ENCODE measurements at places on chromosomes 5 and 9.
A peak's percentile ranks its signal among the peaks of the same experiment; 100 is the strongest.

GRCh38 chr5:76445830-76446229 is 42.7 kb downstream of the IQGAP2 start:
- no peak for DNase-seq

DNA sequence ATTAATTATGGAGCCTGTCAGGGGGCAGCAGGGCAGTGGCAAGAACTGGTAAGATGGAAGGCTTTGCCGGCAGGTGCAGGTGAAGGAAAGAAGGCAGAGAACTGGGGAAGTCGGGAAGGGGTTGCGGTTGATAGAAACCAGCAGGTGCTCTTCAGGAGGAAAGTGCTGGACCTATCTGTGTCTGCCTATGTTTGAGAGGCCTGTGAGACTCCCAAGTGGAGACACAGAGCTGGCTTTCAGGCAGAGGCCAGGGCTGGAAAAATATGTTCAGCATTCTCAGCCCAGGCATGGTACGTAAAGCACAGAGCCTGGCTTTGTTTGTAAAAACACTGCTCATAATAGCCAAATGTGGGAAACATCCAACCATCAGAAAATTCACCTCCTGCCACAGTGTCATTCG is 69.5 kb downstream of the S1PR3 start:
- DNase-seq = no peak

- no peak for DNase-seq
These were observed 654 bp downstream of the ADAMTS2 start for GRCh38 chr5:179344431-179345182.

- no peak for DNase-seq
These were observed 164.4 kb downstream of the SEMA5A start for GRCh38 chr5:9381464-9381863.

DNA sequence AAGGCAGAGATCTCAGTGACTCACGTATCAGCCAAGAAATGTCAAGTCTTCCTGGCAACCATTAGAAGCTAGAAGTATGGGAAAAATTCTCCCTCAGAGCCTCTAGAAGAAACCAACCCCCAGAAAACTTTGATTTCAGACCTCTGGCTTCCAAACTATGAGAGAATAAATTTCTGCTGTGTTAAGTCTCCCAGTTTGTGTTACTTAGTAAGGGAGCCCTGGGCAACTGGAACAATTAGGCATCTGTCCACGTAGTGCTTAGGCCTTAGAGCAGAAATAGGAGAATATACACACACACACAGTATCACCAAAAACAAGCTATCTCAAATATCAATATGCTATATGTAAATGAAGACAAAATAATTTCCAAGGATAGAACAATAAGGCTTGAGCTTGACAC is 894.8 kb upstream of the CDH10 start:
- no peak for DNase-seq

DNA sequence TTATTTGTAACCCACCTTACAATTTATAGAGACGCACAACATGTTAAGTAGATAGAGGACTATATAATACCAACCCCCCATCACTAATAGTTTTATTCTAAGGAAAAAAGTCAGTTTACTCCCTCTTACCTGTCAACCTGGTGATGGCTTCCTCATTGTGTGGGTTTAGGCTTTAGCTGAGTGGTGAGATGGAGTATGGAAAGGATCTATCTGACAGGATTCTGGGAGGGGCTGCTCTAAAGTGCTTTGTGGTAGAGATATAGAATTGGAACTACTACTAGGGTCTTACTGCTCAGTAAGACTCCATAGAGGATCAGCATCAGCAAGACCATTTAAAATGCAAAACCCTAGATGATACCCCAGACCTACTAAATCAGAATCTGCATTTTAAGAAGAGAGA is 82.1 kb upstream of the IFNE start:
- no peak for DNase-seq

GRCh38 chr5:40171971-40172370 is 507.7 kb upstream of the PTGER4 start:
- no peak for DNase-seq

- DNase-seq = no peak
These were observed 289.4 kb downstream of the ADAMTS6 start for GRCh38 chr5:65192331-65192730.

- peak; percentile 50 for DNase-seq
These were observed 152.1 kb downstream of the FSTL4 start for GRCh38 chr5:133460172-133460758.

- DNase-seq = no peak
These were observed 48.9 kb downstream of the DYNC2I2 start for GRCh38 chr9:128607642-128608350.

- DNase-seq = no peak
These were observed 101.6 kb downstream of the FOXD1 start for GRCh38 chr5:73346878-73347408.

DNA sequence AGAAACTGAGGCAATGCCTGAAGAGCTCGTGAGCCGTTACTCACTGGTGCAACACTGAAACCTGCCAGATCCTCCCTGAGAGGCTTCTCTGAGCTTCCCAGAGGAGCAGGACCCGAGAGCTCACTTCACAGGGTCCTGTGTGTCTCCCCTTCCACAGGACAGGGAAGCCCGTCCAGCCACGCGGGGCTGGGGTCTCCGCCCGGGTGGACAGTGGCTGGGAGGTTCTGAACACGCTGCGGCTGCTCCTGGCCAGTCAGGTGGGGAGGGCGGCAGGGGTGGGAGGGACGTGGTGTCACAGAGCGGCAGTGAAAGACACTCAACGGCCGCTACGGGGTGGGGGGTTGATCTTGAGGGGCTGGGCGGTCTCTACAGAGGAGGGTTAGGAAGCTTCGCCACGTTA is 290 bp upstream of the ZDHHC11 start:
- peak; percentile 2 for DNase-seq

DNA sequence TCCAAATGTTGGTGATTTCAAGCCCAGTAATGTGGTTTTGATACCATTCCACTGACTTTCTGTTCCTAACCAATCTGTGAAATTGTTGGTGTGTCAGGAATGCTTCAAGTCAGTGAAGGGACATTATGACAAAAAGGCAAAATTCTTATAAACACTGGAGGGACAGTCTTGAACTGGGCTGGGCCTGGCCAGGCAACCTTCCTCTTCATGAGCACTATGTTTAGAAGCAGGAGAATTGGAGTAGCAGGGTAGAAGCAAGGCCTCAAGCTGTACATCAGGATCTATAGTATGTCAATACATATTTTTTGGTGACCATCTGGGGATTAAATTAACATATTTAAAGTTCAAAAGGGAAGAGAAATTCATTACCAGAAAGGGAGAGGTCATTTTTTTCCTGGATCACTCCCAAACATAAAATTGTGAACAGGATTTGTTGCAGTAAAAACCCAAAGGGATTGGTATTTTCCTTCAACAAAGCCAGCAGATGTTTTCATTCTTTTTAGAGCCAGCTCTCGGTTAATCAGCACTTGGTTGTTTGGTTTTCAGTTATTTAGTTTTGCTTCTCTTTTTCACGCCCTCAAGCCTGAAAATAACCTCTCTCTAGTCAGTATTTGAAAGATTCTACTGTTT is 77.9 kb upstream of the PIK3R1 start:
- no peak for DNase-seq

DNA sequence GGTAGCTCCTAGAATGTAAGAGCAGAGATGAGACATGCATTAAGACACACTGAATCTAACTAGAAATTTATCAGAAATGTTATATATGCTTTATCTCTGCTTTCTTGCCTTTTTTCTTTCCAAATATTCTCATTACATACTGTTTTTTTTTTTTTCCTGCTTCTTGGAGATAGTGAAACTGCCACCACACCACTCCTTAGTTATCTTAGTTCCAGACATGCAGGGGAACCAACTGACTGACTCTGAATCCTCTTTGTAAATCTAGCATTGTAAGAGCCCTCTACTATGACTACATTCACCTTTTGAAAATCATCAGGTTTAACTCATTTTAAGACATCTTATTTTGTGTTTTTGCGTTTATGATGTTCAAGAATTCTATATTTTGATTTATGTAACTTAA is 181.3 kb upstream of the ST8SIA4 start:
- DNase-seq = no peak

DNA sequence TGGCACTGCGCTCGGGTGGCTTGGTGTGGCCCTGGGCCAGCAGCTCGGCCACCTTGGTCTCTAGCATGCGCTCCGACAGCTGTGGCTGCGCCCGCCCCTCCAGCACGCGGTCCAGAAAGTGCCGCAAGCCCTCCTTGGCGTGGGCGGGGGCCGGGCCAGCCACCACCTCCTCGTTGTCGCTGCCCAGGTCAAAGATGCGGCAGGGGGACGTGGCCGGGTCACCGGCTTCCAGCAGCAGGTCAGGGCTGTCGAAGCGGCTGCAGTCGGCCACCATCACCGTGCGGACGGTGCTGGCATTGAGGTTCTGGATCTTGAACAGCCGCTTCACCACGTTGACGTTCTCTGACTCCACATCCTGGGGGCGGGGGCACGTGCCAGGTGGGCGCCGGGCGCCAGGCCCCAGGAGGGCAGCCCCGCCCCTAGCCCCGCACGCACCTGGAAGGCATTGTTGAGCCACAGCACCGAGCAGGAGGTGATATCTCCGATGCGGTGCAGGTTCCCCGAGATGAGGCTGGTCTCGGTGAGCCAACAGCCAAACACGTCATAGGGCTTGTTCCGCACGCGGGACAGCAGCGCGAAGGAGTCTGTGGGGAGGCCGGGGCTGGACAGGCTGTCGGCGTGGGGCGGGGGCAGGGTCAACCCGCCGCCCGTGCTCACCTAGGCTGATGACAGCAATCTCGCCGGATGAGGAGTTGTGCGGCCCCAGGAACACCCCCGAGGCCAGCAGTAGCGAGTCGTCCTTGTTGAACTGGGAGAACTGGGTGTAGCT is 2.2 kb downstream of the FBXW5 start:
- DNase-seq = no peak

GRCh38 chr5:136037001-136037705 is 8.4 kb downstream of the TGFBI start:
- no peak for DNase-seq

- peak; percentile 32 for DNase-seq
These were observed 4.1 kb downstream of the IRF1 start for GRCh38 chr5:132486318-132487094.

DNA sequence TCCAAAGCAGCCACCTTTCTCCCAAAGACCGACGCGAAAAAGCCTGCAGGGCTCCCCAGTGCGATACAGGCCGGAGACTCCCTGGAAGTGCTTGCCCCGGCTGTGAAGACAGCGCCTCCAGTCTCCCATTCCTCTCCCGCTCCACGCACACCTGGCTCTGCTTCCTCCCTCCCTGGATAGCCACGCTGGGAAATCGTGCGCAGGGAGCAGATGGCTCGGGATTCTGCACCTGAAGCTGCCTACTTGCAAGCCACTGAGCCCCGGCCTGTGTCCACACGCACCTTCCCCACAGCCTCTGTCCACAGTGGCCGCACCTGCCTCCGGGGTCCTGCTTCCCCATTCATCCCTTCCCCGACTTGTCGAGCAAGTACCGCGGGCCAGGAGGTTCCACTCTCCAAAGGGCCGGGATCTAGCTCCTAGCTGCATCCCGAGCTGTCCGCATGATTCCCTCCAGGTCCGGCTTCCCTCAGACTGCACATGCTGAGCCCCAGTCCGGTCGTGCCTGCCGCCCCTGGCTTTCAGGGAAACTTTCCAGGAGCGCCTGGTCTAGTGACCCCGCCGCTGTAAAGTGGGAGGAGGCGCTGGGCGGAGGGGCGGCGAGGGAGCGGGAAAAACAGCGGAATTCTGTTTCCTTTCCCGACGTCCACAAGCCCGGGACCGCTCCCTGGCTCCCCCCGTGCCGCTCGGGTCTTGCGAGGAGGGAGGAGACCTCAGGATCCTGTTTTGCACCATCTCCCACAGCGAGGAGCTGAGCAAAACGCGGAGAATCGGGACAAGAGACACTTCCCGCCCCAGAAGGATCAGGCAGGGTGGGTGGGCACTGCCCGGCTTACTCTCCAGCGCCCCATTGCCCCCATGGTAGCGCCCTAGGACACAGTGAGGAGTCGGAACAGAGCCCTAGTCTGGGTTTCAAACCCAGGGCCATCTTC is 2.0 kb downstream of the SEMA6A start:
- DNase-seq = no peak

GRCh38 chr5:75568202-75568601 is 43.1 kb upstream of the ANKDD1B start:
- DNase-seq = no peak

- no peak for DNase-seq
These were observed 368.2 kb upstream of the PDE4D start for GRCh38 chr5:60261732-60262131.

DNA sequence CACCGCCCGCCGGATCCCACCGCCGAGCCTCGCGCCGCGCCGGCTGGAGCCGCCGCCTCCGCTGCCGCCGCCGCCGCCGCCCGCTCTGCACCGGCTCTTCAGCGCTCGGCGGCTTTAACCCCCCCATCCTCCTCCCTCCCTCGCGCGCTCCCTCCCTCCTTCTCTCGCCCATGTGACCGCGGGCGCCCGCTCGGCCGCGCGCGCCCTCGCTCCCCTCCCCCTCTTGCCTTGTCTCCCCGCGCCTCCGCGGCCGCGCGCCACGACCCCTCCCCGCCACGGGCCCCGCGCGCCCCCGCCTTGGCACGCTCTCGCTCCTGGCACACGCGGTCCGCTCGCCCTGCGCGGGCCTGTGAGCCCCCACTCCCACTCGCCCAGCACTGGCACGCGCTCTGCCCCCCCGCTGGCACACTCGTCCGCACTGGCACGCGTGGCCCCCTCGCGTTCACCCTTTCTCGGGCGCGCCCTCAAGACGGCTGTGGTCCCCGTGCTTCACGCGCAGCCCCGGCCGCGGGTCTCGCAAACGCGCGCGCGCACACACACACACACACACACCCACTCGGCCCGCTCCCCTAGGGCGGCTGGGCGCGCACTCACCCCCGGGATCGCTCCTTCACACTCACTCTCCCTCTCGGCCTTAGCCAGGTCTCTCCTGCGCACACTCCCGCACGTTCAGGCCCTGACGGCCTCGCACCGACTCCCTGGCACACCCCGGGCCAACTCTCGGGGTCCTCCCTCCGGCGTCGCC is at the start of gene CNTFR:
TSS of gene CNTFR (minus strand) at position 89 of the 745 bp plus-strand sequence. CDS start 20,743 bp downstream, outside the sequence.
- no peak for DNase-seq

GRCh38 chr9:89597711-89598362 is 7.0 kb upstream of the GADD45G start:
- DNase-seq = no peak

DNA sequence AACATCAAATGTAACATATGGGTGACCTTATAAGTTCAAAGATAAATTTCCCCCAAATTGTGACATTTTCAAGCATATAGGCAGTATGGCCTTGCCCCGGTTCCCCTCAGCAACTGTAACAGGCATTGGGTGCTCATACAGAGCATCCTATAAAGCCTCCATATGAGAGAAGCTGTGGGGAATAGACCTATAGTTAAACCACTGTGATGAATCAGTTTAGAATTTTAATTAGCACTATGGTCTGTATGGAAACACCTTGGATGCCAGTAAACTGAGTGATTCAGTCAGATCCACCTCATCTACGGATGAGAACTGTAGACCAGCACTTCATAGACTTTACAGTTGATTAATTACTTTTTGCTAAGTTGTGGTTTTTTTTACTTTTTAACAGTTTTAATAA is 79.4 kb downstream of the ERCC6L2 start:
- no peak for DNase-seq

DNA sequence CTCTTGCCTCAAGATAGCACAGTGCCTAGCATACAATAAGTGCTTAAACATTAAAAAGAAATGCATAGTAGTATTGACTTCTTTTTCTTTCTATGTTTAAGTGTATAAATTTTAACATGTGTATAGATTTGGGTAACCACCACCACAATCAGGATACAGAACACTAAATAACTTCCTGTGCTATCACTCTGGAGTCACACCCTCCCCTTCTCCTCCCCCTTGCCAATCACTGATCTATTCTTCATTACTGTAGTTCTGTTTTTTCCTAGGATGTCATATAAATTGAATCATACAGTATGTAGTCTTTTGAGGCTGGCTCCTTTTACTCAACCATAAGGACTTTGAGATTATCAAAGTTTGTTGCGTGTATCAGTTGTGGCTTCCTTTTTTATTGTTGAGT is 68.5 kb downstream of the OSTF1 start:
- no peak for DNase-seq

Measured in activated CD4-positive, CD25-positive, alpha-beta regulatory T cell treated with anti-CD3 and anti-CD28 coated beads, Interleukin-2, amount 50 U/mL, for 72 hours (primary cell).